ENCODE measurements at places on chromosomes 5 and 9.

DNA sequence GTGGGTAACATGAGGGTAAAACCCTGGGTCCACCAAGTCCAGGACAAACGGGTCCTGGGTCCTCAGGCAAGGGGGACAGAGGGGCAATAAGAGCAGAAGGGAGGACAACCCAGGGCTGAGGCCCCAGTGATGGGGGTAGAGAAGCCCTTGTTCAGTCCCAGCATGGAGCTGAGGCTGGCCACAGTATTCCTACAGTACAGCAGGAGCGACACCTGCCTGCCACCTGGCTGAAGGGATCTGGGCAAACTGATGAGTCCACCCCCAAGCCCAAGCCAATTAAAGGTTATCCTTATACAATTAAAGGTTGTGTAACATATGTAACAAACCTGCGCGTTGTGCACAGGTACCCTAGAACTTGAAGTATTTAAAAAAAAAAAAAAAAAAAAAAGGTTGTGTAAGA lies 97.7 kb upstream of the LRRTM2 start:
- DNase-seq, result no peak

GRCh38 chr5:152736906-152737305 lies 331.8 kb upstream of the NMUR2 start:
- no peak for DNase-seq

GRCh38 chr5:120630550-120630949 lies 166.4 kb downstream of the PRR16 start:
- no peak for DNase-seq

DNA sequence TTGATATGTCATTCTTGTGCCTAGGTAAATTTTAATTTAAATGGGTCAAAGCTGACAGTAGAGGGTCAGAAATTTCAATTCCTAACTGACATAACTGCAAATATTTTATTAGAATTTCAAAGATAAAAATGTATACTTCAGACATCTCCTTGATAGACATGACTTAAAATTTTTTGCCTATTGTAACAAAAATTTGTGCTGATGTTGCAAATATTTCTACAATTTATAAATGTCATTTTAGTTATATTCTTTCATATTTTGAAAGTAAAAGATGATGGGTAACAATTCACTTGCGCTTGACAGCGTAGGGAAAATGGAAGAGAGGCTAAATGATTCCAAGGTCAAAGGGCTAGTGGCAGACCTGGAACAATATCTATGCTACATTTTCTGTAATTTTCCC lies 220.3 kb upstream of the ST8SIA4 start:
- no peak for DNase-seq

GRCh38 chr5:142466195-142466971 lies 141.6 kb upstream of the SPRY4 start:
- no peak for DNase-seq

DNA sequence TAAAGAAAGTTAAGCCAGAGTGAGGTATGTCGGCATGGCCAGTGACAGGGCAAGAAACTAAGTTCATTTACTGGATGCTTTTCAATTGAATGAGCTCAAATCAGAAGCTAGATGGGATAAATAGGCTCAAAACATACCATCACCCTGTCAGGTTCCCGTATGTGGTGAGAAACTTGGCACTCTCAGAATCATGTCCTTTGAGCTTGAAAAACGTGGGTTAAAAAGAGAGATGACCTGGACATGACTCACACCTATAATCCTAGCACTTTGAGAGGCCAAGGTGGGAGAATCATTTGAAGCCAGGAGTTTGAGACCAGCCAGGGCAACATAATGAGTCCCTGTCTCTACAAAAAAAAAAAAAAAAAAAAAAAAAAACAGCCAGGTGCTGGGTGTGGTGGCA lies 121.7 kb upstream of the RGMB start:
- DNase-seq, result no peak

GRCh38 chr9:96875461-96876142 lies 21.3 kb upstream of the ZNF782 start:
- DNase-seq, result peak; percentile 34

- DNase-seq, result peak; percentile 84
Measured at GRCh38 chr9:107504585-107505455, 15.3 kb upstream of the KLF4 start.

DNA sequence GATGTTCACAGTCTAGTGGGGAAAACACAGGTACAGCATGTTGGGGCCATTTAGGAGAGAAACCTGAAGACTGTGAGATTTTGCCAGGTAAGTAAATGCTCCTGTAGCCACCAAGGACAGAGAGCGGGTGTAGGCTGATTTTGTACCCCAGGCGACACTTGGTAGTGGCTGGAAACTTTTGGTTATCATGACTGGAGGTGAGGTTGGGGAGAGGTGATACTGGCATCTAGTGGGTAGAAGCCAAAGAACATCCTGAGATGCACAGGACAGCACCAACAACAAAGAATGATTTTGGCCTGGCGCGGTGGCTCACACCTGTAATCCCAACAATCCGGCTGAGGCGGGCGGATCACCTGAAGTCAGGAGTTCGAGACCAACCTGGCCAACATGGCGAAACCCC lies 38.8 kb upstream of the PWWP2A start:
- no peak for DNase-seq

- DNase-seq, result no peak
Measured at GRCh38 chr9:119278171-119278570, 91.1 kb downstream of the BRINP1 start.

- DNase-seq, result no peak
Measured at GRCh38 chr9:96029722-96030530, 154.4 kb downstream of the ERCC6L2 start.

DNA sequence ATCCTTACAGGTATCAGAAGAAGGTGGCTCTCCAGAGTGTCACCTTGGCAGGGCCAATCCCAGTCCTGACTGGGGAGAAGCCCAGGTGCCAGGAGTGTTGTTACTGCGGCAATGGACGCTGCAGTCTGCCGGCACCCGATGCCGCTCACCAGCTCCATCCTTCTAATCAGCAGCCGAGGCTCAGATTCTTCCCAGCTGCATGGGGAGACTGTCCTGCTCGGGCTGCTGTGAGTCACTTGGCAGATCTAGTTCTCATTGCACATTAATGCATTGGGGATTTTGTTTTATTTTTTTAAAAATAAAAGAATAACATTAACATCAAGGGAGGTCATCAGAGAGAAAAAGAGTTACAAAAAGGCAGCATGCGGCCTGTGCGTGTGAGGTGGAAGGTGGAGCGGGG lies 115.8 kb downstream of the MTX3 start:
- DNase-seq, result no peak

GRCh38 chr5:169696621-169697510 lies 59.8 kb downstream of the DOCK2 start:
- no peak for DNase-seq

DNA sequence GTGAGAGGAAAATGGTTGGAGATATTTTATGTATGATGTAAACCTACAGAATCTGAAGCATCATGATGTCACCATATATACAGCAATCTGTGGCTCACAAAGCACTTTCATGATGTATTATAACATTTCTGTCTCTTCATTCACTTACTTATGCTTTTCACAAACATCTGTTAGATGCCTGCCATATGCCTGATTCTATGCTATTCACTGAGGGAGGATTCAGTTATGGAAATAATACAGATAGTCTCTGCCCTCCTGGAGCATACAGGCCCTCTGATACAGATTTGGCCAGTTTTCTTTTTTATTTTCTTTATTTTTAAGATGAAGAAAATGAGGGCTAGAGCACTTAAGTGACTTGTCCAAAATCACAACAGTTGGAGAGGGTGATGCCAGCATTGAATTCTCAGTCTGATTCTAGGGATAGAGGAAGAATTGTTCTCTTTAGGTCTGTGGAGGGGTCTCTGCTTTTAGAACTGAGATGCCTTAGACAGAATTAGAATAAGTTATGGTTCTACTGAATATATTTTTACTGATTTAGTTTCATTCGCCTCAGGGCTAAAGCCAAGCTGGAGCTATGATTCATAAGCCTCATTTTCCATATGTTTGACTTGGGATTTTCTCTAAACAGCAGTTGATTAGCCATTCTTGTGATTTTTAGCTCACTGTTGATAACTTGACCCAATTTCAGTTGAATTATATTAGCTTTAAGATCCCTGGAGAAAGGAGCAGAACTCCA lies 636.4 kb downstream of the PRELID2 start:
- no peak for DNase-seq

- no peak for DNase-seq
Measured at GRCh38 chr5:59001154-59001553, 418.3 kb downstream of the RAB3C start.
